Activated CD4-positive, alpha-beta memory T cell treated with anti-CD3 and anti-CD28 coated beads, Interleukin-2, amount 10 ng/mL, durations not matched to agents 7 days and 5 days (primary cell): ENCODE measurements at places on chromosomes 1 and 21. TPM values are rescaled to one million over a fixed set of nuclear protein-coding genes. Genes with fewer than 3 reads are reported as not detected.

DNA sequence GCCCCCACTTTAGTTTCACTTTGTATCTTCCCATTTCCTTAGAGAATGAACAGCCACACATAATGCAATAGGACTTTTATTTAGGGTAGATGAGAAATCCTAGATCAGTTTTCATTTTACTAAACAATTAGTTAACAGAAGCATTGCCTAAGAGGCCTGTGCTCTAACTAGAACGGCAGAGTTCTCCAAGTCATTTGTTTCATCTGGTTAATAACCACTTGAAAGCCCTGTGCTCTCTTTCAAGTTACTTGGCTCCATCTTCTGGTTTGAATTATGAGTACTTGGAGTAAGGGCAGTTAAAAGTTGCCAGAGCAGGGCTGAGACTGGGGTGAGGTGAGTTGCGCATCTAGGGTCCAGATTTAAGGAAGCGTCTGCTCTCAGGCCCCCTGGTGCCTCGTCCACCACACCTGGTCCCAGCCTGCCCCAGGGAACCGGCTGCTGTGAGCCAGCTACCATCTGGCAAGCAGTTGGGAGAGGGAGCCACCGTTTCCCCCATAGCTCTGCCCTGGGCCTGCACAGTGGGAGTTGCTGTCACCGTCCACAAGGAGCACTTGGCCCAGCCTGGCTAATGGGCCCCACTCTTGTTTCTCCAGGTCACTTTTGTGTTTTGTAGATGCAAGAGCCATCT lies 18.1 kb upstream of the SLC44A3 start:
- no peak for DNase-seq

DNA sequence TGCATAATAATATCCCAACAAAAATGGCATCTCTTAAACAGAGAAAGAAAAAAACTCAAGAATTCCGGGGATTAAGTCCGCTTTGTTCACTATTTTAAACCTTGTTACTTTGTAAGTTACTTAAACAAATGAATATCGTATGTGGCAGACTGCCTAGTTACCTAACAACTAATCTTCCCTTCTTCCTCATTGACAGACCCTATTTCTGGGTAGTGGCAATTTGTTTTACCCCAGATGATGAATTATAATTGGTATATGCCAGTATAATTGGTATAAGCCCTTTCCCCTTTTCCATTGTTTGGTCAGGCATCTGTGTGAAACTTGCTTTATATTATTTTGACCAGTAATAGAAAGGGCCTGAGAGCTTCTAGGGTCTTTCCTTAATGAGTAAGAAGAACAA lies 52.4 kb downstream of the CDC42BPA start:
- no peak for DNase-seq

DNA sequence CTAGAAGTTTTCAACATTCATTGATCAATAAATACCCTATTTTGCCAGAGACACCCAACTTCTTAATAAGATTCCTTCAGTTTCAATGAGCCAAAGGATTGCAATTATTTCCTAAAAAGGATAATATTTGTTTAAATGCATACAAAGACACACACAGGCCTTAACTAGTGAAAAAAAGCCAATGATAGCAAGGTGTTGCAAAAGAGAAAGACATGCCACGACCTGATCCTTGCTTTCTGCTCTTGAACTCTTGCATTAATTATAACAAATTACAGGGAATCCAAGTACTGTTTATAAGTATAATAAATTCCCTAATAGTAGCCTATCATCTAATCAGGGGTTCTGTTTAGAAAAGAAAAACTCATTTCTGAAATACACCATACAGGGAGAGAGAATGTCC lies 131.1 kb downstream of the PTPN14 start:
- DNase-seq: no peak

GRCh38 chr21:42389449-42389835 lies 6.4 kb downstream of the TMPRSS3 start:
- DNase-seq: no peak

DNA sequence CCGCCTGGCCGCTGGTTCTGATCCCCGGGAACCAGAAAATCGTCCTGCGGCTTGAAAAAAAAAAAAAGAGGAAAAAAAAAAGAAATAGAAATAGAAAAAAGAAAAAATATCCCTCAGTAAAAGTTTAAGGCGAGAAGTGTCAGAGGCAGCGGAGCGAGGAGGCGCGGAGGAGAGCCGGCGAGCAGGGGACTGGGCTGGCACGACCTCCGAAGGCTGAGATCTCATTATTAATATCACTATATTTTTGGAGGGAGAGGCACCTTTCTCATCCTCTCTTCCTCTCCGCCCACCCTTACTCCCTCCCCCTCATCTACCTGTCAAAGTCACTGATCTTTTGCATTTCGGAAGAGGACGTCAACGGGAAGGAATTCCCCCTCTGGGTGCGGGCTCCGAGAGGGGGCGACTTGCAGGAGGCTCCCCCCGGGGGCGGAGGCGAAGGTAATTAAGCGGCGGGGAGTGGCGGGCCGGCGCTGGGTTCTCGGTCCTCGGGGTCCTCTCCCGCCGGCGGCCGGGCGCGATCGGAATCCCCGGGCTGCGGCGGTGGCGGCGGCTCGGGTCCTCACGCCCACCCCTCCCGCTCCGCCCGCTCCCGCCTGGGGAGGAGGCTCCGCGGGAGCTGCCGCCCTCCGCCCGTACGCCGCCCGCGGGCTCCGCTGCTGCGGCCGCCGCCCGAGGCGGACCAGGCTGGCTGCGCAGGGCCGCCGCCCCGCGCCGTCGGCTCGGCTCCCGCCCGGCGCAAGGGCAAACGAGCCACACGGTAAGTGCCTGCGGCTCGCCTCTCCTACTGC lies at the start of gene NTNG1:
Gene NTNG1 (plus strand): TSS at position 337 of the 788 bp plus-strand sequence.
- no peak for DNase-seq

GRCh38 chr1:36594023-36594422 lies 111.3 kb upstream of the CSF3R start:
- no peak for DNase-seq

GRCh38 chr21:29385934-29386520 lies 87.3 kb downstream of the BACH1 start:
- DNase-seq: no peak

DNA sequence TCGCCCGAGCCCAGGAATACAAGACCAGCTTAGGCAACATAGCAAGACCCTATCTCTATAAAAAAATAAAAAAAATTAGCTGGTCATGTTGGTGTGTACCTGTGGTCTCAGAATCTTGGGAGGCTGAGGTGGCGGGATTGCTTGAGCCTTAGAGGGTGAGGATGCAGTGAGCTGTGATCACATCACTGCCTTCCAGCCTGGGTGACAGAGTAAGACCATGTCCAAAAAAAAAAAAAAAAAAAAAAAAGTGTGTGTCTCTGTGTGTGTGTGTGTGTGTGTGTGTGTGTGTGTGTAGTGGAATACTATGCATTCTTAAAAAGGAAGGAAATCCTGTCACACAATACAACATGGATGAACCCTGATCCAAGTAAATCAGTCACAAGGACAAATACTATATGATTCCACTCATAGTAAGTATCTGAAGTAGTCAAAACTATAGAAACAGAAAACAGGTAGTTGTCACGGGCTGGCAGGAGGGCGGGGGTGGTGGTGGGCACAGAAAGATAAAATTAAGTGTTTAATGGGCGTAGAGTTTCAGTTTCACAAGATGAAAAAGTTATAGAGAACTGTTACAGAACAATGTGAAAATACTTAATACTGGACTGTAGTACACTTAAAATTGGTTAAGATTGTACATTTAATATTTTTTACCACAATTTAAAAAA lies 47.8 kb downstream of the SELENOF start:
- DNase-seq: no peak

GRCh38 chr1:242428399-242429190 lies 95.9 kb downstream of the PLD5 start:
- no peak for DNase-seq

- no peak for DNase-seq
Observed at GRCh38 chr1:2444138-2444591, 31.8 kb upstream of the PEX10 start.

GRCh38 chr1:79899914-79900313 lies 893.4 kb upstream of the ADGRL4 start:
- DNase-seq: no peak

DNA sequence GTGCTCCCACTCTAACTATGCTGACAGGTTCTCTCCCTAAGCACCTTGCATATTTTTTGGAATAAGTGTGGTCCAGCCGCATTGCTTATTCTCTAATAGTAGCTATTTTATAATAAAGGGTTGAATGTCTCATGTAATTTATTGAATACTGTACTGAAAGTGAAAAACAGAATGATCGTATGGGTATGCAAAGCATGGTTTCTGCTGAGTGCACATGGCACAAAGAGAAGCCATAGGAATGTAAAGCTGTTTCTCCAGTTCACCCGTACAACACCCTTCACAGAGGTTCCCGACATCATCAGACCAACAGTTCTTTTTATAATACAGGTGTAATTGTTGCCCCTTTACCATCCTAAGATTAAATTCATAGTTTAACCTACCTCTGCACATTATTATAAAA lies 8.9 kb upstream of the HAO2 start:
- no peak for DNase-seq

DNA sequence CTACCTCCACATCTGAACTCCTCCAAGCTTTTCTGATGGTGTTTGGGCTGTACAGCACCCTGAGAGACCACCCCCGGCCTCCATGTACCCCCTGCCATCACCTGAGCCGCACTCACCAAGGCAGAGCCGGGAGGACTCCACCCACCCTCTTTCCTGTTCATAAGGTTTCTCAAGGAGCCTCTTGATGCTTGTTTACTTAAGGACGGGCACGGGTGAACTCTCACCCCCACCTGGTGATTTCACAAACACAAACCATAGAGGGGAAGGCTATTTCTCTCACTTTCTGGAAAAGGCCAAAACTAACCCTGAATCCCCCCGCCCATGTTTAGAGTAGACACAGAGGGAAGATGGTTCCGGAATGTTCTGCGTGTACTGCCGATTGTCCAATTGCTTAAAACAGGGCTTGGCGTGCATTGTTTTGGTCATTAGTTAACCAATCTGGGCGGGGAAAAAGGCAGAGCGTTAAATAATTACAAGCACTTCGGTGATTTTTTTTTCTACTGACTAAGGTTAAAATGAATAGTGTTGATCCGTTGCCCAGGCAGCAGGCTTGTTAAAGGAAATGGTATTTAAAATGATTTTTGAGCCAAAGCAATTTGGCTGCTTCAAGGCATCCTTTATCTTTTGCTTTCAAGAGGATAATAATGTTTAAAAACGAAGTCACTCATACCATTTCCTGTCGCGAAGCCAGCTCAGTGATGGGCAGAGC lies 279.8 kb upstream of the VAMP3 start:
- no peak for DNase-seq

- peak; percentile 38 for DNase-seq
Observed at GRCh38 chr1:203744075-203744972, 20.7 kb upstream of the LAX1 start.

GRCh38 chr21:37073417-37074196 lies 553 bp downstream of the TTC3 start:
- peak; percentile 59 for DNase-seq

DNA sequence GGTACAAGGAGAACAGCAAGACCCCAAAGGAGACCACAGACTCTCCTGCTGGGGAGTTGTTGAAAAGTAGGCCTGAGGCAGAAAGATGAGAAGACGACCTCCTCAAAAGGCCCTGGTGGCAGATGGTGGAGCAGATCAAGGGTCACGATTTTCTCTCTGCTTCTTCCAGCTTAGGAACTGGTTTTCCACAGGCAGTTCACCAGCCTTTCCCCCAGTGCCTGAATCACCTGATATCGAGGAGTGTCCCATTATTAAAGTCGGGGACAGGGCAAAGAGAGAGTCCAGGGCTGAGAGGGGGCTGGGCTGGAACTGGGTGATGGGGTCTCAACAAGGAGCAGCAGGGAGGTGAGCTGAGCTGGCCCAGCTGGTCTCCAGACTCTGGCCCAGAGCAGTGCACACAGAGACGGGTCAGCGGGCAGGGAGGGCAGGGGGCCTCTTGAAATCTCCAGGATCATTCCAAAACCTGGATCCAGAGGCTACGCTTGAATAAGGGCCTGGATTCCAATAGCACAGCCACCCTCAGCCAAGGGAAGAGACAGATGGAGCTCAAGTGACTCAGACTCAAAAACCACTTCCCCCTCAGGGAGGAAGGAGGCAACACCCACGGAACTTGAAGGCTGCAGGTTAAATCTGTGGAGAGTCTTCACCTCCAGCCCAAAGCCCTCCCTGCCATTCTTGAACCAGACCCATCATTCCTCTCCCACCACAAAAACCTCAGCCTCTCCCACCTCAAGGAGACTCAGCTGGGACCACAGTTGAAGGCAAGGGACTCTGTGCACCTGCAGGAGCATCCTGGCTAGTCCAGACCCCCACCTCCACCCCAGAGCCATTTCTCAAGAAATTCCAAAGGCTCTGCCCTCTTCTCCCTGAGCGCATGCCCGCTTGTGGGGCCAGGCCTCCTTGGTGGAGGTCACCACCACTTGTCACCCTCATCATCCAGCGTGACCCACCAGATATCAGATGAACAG lies at the start of gene S100A5:
Gene S100A5 (minus strand): TSS at position 541 of the 968 bp plus-strand sequence. CDS start 743 bp downstream, outside the sequence.
- DNase-seq: peak; percentile 73

DNA sequence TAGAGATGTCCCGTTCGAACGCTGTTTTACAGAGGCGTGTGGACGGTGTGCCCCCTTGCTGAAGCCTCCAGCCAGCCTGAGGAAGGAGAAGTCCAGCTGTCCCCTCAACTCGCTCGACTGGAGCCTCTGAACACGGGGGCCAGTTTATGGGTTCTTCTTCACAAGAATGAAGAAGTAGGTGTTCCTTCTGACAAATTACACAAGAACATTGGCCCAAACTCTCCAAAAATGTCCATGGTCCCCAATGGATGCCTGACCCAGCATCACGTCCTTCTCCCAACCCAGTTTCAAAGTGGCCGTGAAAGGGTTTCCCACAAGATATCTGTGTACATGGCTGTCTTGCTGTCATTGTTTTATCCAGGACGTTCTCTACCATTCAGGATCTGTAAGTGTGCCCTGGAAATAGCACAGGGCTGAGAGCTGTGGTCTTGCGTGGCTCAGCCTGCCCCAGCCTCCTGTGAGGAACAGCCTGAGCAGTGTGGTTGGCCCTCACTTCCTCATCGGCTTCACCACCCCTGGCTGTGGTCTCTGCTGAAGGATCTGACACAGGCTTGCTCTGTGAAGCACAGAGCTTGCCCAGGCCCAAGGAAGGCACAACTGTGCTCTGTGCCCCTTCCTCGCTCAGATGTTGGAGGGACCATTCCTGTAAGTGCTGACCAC lies 1.0 kb upstream of the S100B start:
- peak; percentile 69 for DNase-seq

GRCh38 chr1:55057270-55057955 lies 18.1 kb downstream of the PCSK9 start:
- no peak for DNase-seq

DNA sequence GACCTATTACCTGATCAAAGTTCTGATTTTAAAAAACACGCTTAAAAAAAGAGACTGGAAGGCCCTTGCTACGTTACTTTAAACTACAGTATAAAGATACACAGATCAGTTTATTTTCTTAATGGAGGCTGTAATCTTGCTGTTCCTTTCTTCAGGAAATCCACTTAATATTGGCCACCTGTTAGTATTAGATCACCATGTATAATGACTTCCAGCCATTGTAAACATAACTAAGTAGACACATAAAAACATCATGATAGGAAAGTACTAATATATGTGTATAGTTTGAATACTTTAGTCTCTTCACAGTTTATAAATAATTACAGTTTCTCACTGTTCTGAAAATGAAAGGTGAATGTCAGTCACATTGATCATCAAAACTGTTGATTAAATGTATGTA lies 68.6 kb downstream of the ADGRL2 start:
- no peak for DNase-seq

The DNAJB4 gene
- total RNA-seq: 16.2 TPM

The KIRREL1 gene
- total RNA-seq: not detected

The ARTN gene
- 0.23 TPM for total RNA-seq

The RNU1-3 gene
- total RNA-seq: 1,570 TPM

The S100A7A gene
- not detected for total RNA-seq

The NPHS2 gene
- total RNA-seq: not detected

The TGFBR3 gene
- total RNA-seq: 35.9 TPM

The TNFRSF18 gene
- total RNA-seq: 116 TPM

The SLAMF8 gene
- 0.10 TPM for total RNA-seq

The LENEP gene
- 0.35 TPM for total RNA-seq

The ADAMTS5 gene
- total RNA-seq: not detected

The ADCY10 gene
- total RNA-seq: 0.05 TPM
